Activated naive CD4-positive, alpha-beta T cell treated with anti-CD3 and anti-CD28 coated beads, Interleukin-2, amount 10 ng/mL, durations not matched to agents 5 hours and 36 hours (primary cell): ENCODE measurements at places on chromosomes 16 and 17. TPM values are rescaled to one million over a fixed set of nuclear protein-coding genes. Genes with fewer than 3 reads are reported as not detected.

The HSD17B1 gene
- total RNA-seq: 0.51 TPM

The HIC1 gene
- total RNA-seq: 48.1 TPM

The OR3A3 gene
- total RNA-seq: not detected

The HYDIN gene
- total RNA-seq: not detected
